ENCODE measurements at places on chromosomes 13 and 19.

DNA sequence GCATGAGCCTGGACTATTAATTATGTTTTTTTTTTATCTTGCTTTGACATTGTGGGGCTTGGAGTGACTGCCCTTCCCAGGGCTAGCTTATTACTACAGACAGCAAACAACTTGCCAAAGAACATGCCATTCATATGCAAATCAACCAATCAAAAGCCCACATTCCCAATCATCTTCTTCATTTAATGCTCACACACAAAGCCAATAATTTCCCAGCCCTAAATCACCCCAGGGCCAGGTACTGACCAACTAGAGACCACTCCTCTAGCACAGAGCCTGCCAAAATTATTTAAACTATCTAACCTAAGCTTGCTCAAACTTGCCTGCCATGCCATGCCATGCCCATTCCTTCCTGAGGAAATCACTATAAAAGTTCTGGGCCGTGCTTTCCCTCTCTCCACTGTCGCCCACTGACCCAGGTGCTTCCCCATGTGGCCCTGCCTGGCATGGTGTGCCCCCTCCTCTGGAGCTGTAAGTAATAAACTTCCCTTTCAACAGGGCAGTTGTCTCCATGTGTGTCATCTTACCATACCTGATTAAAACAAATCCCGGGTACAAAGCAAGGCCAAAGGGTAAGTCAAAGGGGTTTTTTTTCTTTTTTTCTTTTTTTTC, 15.7 kb downstream of the PBX4 start:
- no peaks in the 10 kb centered on the region for H3K36me3 ChIP-seq
- H3K27ac ChIP-seq = no peak overlapping the region
- DNase-seq = no peak
- H3K27me3 ChIP-seq = no peaks in the 10 kb centered on the region

GRCh38 chr19:11478167-11479089, 2.4 kb downstream of the ELAVL3 start:
- H3K27ac ChIP-seq = no peak overlapping the region
- H3K36me3 ChIP-seq = no peaks in the 10 kb centered on the region
- peaks cover 28% of the 10 kb centered on the region for H3K4me1 ChIP-seq

- no peaks in the 10 kb centered on the region for H3K4me1 ChIP-seq
- H3K4me3 ChIP-seq = no peak overlapping the region
- no peak for DNase-seq
- H3K36me3 ChIP-seq = no peaks in the 10 kb centered on the region
- H3K27me3 ChIP-seq = no peaks in the 10 kb centered on the region
- no peak overlapping the region for H3K27ac ChIP-seq
These were observed 12.4 kb upstream of the DGKH start for GRCh38 chr13:42035905-42036521.

DNA sequence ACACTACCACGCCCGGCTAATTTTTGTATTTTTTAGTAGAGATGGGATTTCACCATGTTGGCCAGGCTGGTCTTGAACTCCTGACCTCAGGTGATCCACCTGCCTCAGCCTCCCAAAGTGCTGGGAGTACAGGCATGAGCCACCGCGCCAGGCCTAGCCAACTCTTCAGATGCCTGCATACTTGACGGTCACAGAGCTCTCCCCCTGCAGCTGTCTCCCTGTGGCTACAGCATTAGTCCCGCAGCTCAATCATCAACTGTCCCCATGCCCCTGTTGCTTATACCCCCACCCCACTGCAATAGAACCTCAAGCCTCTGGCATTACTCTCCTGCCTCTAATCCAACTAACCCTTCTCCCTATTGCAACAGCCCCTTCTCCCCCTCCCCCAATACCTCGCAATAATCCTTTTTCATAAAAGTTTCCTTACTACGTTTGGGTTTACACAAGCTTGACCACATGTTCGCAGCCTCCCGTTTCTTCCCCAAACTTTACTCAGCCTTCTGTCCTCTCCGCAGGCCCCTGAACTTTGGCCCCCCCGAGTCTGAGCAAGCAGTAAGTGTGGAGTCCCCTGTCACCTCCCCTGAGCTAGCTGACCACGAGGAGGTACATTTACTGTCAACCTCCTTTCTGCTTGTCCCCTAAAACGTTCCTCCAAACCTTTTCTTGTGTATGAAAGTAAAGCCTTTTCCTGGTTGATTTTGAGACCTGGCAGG, 1.7 kb downstream of the ZNF77 start:
- no peaks in the 10 kb centered on the region for H3K36me3 ChIP-seq
- H3K27ac ChIP-seq = no peak overlapping the region
- H3K4me1 ChIP-seq = peaks cover 6% of the 10 kb centered on the region
- no peak overlapping the region for H3K4me3 ChIP-seq

GRCh38 chr19:41886761-41887710, 4.1 kb downstream of the ARHGEF1 start:
- H3K4me3 ChIP-seq = no peak overlapping the region
- no peaks in the 10 kb centered on the region for H3K36me3 ChIP-seq
- no peaks in the 10 kb centered on the region for H3K27me3 ChIP-seq

Measured in uterus (tissue), 4 donors.